Endothelial cell (in vitro differentiated cells): ENCODE measurements at places on chromosomes 4 and X.

GRCh38 chr4:10343656-10344055 is 113.6 kb downstream of the ZNF518B start:
- no peak for DNase-seq

DNA sequence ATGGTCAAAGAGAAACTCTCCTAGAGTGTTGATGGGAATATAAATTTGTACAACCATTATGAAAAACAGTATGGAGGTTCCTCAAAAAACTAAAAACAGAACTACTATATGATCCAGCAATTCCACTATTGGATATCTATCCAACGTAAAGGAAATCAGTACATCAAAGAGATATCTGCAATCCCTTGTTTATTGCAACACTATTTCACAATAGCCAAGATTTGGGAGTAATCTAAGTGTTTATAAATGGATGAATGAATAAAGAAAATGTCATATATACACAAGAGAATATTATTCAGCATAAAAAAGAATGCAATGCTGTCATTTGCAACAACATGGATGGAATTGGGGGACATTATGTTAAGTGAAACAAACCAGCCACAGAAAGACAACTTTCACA is 1118.1 kb upstream of the PRKX start:
- DNase-seq: no peak

DNA sequence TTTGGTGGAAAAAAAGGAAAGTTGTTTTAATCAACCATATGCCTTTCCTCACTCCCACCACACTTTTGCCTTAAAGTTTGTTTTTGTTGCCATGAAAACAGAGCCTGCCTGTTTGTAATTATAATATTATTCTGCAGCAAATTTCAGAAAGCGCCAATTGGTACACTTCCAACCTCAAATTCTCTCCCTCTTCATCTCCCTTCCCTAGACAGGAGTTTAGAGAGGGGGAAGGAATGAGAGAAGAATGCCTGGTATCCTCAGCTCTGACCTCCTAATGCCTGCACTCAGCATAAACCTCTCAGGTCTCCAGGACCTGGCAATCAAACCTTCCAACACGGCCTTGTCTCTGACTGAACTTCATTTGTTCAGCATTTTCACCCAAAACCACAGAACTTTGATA is 138.4 kb upstream of the HCCS start:
- DNase-seq: no peak

DNA sequence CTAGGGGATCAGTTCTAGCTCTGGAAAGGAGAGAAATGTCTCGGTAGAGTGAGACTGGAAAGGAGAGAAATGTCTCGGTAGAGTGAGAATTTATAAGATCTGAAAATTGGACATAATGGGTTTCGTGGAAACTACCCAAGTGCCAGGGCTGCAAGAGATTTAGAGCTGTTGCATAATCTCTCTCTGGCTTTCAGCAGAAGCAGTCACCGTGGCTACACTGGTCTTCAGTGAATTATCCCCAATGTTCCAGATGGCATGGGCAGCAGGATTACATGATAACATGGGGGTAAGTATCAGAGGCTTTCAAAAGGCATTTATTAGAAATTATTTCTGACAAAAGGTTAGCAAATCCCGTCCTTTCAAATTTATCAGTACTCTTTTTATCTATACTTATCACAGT is 435.5 kb downstream of the NKX6-1 start:
- DNase-seq: no peak

GRCh38 chr4:73776321-73776729 is 36.0 kb downstream of the CXCL8 start:
- no peak for DNase-seq

DNA sequence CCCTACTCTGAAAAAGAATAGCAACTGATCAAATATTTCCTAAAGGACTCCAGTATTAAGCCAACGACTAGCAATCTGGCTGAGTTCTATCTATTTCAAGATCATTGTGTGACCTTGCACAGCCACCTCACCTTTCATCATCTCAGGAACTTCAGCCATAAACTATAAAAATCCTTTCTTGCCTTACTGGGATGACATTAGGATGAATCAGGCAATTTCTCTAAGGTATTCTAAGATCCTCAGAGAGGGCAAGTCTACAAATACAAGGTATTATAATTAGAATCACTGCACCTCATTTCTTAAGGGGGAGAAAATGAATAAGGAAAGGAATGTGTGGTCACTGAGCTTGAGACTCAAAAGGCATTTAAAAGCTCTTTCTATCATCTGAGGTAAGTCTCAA is 152.6 kb downstream of the GRIA3 start:
- no peak for DNase-seq
